Dermis microvascular lymphatic vessel endothelial cell (primary cell): ENCODE measurements at places on chromosomes 7 and 10.

DNA sequence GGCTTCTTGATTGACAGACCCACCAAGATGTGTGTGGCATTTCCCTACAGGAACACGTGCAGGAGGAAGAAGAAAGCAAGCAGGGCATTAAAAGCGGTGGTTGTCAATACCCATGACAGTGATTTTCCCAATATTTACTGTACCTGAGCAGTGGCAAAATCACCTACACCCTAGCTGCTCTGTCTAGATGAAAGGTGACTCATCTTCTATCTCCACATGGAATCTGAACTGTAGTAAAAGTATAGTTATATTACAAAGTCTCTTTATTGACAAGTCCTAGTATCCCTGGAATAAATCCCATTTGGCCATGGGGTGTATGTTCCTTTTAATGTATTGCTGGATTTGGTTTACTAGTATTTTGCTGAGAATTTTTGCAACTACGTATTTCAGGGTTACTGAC, 458.8 kb upstream of the SORCS1 start:
- no peak for DNase-seq

GRCh38 chr10:21722209-21722608, 188.2 kb downstream of the MLLT10 start:
- no peak for DNase-seq

- no peak for DNase-seq
These were observed 33.1 kb downstream of the GSTO2 start for GRCh38 chr10:104301907-104302690.

GRCh38 chr10:103667356-103667755, 173.9 kb downstream of the NEURL1 start:
- no peak for DNase-seq

- no peak for DNase-seq
These were observed 9.2 kb downstream of the PCBD1 start for GRCh38 chr10:70879207-70879606.

GRCh38 chr7:47191876-47192291, 390.0 kb downstream of the TNS3 start:
- no peak for DNase-seq

GRCh38 chr7:28643188-28643569, 230.9 kb downstream of the CREB5 start:
- no peak for DNase-seq

- DNase-seq, result no peak
These were observed 16.3 kb upstream of the SH2B2 start for GRCh38 chr7:102270178-102270887.

GRCh38 chr7:51452694-51453093, 136.1 kb upstream of the COBL start:
- DNase-seq, result no peak

- peak; percentile 23 for DNase-seq
These were observed 106.4 kb upstream of the DNAJB12 start for GRCh38 chr10:72461085-72461484.

- DNase-seq, result peak; percentile 66
These were observed 32.9 kb downstream of the ENTPD1 start for GRCh38 chr10:95788830-95789229.

DNA sequence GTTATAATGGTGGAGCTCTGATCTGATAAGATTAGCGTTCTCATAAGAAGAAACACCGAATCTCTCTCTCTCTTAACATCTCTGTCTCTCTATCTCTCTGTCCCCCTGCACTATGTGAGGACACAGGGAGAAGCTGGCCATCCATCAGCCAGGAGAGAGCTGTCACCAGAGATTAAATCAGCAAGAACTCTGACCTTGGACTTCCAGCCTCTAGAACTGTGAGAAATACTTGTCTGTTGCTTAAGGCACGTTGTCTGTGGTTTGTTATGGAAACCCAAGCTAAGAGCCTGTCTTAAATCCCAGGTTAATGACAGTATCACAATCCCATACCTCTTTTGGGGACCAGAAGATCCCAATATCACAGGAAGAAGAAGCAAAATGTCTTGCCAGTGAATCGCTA, 132.0 kb upstream of the AKR1E2 start:
- DNase-seq, result no peak

DNA sequence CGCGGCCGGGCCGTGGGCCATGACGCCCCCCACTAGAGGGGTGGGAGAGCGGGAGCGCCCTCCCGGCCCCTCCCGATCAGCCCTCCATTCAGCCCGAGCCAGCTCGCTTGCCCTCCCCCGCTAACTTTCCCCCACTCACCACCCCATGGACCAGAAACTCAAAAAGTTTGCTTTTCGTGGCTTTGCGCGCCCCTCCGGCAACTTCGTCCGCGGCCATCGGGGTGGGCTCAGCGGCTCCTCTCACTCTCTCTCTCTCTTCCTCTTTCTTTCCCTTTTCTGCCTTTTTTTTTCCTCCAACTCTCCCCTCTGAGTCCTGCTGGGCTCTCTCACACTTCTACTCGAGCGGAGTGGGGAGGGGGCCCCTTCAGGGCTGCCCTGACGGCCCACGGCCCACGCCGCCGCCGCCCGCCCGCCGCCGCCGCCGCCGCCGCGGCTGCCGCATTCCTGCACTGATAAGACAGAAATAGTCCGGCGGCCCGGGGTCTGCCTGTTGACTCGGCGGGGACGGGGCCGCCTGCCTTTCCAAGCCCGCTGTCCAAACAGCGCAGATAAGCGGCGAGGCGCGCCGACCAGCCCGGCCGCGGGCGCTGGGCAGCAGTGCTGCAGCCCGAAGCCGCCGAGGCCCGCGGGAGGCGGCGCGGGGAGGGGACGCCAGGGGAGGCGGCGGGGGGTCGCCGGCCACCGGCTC, at the start of gene SMARCD3:
SMARCD3 (minus strand) TSS at position 349 of the 688 bp plus-strand sequence; CDS start at position 217, 132 bp downstream.
- DNase-seq, result peak; percentile 66

DNA sequence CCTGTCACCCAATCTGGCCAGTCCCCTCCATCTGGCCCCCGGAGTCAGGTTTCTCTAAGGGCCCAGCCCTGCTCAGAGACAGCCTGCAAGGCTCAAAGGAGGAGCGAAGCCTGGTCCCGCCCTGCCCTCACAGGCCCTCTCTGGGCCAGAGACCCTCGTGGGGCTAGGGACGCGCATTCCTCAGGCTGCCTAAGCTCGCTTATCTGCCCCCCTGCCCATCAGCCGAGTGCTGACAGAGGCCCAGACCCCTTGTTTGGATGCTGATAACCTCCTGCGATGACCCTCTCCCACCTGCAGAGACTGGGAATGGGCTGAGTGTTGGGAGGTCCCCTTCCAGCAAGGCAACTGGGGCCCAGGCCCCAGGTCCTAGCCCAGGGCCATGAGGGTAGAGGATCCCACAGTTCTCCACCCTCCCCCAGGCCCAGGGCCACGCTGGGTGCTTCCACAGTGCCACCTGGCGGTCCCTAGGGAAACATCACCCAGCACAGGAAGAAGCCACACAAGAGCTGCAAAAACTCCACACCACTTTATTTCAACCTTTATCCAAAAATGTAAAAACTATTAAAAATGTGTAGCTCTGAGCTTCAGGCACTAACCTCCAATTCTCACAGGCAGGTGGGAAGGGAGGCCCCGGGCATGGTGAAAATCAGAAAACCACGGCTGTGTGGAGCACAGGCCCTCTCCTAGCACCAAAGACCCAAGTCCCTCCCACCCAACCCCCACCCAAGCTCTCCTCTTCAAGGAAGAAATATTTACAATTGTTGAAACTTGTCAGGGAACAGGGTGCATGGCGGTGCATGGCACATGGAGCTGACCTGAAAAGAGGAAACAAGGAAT, 2.2 kb downstream of the NPM3 start:
- peak; percentile 26 for DNase-seq

GRCh38 chr7:24717247-24717622, 40.0 kb downstream of the GSDME start:
- no peak for DNase-seq

GRCh38 chr10:1084011-1084950, 28.1 kb downstream of the WDR37 start:
- no peak for DNase-seq

DNA sequence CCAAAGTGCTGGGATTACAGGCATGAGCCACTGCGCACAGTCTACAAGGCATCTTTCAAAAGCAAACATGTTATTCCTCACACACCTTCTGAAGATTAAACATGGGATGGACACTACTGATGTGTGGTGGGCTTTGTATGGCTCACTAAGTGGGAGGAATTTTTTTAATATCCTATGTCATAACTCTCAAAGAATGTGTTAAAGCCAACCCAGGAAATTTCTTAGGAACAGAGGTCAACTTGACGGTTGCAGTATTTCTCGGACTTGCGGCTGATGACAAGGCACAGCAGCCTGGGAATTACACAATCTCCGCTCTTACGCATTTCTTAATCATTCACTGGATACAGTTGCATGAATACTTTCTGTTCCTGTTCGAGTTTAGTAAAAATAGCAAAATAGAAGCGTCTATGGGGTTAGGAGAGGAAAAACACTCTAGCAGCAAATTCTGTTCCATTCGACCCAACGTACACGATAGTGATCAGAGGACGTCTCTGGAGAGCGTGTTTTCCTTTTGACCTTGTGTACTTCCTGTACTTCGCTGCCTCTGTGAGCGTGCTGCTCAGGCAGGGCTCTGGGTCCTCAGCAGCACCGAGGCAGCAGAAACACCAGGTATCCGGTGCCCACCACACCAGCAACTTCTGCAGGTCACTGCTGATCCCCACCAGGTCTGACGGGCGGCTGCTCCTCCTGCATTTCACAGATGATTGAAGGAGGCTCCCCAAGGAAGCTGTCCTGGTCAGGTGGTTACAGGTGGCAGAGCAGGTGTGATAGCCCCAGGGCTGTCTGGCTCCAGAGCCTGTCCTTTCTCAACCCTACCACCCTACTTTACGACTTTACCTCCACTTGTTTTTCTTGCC, 26.4 kb upstream of the SRGN start:
- peak; percentile 11 for DNase-seq

DNA sequence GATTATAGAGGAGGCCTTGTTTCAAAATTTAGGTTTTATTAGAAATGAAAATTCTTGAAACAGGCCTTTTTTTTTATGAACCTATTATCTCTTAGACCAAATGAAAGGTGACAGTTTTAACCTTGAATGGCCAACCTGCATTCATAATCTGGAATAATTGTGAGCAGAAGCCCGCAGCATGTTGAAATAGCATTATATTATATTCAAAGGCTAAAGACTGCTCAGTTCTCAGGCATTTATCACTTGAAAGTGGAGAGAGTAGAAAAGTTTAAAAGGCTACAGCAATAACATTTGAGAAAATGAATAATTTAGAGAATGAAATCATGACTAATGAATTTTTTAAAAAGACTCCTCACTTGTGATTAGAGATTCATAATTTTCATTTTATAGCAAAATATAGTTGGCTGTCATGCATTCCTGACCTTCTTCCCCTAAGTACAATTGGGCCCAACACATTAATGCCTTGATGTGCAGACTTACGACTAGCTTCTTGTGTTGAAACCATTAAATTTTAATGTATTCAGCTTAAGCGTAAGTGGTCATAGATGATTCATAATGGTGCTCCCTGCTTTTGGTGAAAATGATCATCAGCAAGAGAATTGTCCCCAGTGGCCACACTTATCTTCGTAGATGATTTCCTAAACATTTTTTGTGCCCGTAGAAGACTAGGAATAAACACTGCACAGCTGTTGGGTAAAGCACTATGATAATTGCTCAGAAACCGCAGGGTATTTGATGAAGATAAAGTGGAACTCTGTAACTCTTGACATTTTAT, 346.6 kb upstream of the BMPER start:
- DNase-seq, result no peak

DNA sequence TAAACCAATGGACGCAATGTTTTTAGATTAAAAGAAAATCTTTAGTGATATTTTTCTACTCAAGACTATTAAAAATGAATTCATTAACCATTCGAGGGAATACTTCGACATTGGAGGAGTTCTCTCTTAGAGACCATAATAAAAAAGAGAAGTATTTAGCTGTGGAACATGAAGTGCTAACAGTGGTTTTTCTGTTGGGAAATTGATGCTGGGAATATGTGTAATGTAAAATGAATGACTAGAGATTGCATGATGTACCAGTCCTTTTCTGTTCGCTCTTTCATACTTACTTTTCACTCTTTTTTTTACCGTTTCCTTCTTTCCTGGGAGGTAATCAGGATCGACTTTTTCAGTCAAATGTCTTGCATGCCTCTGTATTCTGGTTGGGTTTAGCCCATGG, 41.3 kb downstream of the ST7 start:
- no peak for DNase-seq
